ENCODE measurements at places on chromosomes 1 and 21. TPM values are rescaled to one million over a fixed set of nuclear protein-coding genes. Genes with fewer than 3 reads are reported as not detected.

DNA sequence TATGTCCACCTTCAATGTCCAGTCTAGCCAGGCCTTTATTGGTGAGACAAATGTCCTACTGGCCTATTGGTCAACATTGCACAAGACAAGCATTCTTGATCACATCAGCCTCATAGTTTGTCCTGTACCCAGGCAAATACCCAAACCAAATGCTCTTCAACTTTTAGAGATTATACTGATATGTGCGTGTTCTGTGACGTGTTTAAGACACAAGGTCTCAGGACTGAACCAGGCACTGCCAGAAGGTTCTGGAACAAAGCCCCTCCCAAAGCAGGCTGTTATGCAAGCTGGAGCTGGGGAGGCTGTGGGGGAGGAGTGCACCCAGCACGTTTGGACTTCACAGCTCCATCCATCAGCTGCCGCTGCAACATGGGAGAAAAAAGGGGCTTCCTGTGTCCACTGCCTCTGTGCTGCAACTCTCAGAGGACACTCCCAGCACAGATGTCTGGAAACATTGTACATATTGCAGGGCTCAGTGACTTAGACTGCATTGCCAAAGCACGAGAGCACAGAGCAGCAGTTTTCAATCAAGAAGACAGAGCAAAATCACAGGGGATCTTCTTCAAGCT is 45.9 kb downstream of the NID1 start:
- H3K36me3 ChIP-seq: no peaks in the 10 kb centered on the region
- peak; percentile 71 for DNase-seq
- H3K4me1 ChIP-seq: no peaks in the 10 kb centered on the region
- H3K4me3 ChIP-seq: no peak overlapping the region
- H3K27ac ChIP-seq: peak overlapping the region; percentile 47
- H3K27me3 ChIP-seq: no peaks in the 10 kb centered on the region

DNA sequence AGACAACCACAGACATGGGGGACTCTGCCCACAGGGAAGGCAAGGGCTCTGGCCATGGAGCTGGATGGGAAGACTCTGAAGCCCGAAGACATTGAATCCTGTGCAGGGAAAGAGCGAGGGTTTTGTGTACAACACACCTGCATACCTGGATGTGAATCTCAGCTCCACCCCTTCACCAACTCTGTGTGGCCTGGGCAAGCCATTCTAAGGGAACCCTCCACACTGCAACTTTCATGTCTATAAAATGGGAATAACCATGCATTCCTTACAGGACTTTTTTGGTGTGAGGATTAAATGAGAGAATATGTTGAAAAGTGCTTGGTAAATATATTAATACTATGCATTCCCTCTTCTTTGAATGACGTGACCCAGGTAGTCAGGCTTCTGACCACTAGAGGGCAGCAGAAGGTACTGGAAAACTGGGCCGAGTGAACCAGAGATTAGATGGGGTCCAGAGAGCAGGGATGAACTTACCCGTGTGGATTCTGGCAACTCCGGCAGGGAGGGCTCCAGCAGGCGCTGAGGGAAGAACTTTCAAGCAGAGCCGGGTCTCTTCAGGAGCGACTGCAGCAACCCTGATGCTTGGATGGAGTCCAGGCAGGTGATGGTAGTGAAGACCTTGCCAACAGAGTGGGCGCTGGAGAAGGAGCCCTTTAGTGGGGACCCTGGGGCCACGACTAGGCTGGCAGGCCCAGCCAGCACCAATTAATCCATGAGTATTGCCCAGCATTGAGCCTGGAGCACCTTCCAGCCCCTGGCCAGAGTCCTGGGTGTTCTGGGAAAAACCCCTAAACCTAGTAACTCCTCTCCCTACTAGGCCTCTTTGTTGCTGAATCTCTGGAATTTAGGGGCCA is 834 bp upstream of the ELF3 start:
- peaks cover 7% of the 10 kb centered on the region for H3K36me3 ChIP-seq
- DNase-seq: peak; percentile 89
- H3K27me3 ChIP-seq: no peaks in the 10 kb centered on the region
- peaks cover 54% of the 10 kb centered on the region for H3K4me1 ChIP-seq

DNA sequence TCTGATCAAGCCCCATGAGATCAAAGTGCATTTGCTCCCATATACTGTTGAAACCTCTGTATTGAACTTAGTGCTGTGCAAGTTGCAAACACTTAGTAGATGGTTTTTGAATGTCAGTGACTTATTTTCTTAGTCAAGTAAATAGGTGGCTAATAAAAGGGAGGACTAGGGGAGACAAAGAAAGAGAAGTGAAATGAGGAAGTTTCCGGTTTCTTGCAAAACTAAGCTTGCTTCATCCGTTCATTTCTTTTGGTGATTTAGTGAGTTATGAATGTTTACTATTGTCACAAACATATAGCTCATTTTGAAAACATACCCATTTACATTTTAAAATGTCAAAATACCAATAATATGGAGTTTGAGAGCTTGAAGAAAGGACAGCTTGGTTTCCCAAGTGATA is 23.0 kb downstream of the ADAMTS5 start:
- no peak overlapping the region for H3K4me3 ChIP-seq
- H3K36me3 ChIP-seq: no peaks in the 10 kb centered on the region
- no peaks in the 10 kb centered on the region for H3K27me3 ChIP-seq
- H3K27ac ChIP-seq: no peak overlapping the region
- H3K4me1 ChIP-seq: peaks cover 12% of the 10 kb centered on the region
- DNase-seq: no peak

DNA sequence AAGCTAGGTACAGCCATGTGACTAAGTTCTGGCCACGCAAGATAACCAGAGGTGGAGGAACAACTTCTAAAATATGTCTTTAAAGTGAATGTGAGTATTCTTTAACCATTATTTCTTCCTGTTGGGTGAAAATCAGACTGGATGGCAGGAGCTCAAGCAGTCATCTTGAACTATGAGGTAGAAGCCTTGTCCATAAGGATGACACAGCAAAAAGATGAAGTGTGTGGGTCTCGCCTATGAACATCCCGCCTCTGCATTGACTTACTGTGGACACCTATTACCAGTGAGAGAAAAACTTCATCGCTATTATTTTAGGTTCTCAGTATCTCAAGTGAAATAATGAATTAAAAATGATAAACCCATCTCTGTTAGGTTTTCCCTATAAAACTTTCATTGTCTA is 365.3 kb downstream of the USH2A start:
- no peak overlapping the region for H3K27ac ChIP-seq
- DNase-seq: no peak

GRCh38 chr1:67843331-67843730 is 10.1 kb upstream of the GNG12 start:
- no peak overlapping the region for H3K4me3 ChIP-seq
- no peak for DNase-seq
- H3K36me3 ChIP-seq: no peaks in the 10 kb centered on the region
- H3K27me3 ChIP-seq: no peaks in the 10 kb centered on the region

DNA sequence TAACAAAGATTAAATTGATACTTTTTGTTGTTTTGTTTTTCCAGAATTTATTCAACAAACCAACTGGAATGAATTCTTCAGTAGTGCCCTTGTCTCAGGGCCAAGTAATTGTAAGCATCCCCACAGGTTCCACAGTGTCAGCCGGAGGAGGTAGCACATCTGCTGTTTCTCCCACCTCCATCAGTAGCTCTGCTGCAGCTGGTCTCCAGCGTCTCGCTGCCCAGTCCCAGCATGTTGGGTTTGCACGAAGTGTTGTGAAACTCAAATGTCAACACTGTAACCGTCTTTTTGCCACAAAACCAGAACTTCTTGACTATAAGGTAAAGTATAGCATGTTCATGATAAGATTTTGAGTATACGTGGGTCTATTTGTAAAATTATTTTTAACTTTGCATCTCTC is 118.5 kb downstream of the ZMYM4 start:
- H3K4me1 ChIP-seq: peaks cover 7% of the 10 kb centered on the region
- H3K36me3 ChIP-seq: peaks cover 5% of the 10 kb centered on the region
- no peak overlapping the region for H3K27ac ChIP-seq
- H3K4me3 ChIP-seq: no peak overlapping the region

- H3K27me3 ChIP-seq: peaks cover 3% of the 10 kb centered on the region
- no peak overlapping the region for H3K4me3 ChIP-seq
- DNase-seq: no peak
Observed at GRCh38 chr1:32925403-32926162, 24.4 kb upstream of the TMEM54 start.

- H3K4me3 ChIP-seq: peak overlapping the region; percentile 37
- DNase-seq: peak; percentile 17
- H3K27ac ChIP-seq: peak overlapping the region; percentile 98
- H3K36me3 ChIP-seq: no peaks in the 10 kb centered on the region
- H3K4me1 ChIP-seq: peaks cover 23% of the 10 kb centered on the region
Observed at GRCh38 chr1:205748403-205749233, 1.4 kb downstream of the NUCKS1 start.

DNA sequence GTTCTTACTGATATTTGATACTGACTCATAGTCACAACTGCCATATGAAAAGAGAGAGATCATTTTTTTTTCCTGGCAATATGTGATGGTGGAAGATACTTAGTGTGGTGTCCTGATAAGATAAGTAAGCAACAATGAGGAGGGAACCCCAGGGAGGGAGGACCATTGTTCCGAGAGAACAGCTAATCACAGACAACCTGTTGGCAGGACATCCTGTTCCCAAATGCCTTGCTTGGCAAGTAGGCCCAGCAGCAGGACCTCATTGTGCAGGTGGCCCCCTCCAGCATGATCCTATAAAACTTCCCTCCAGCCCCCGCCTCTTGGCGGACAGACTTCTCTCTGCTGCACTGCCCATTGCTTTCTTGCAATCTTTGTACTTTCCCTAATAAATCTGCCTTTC is 329.4 kb upstream of the CHRM3 start:
- DNase-seq: no peak
- H3K27me3 ChIP-seq: no peaks in the 10 kb centered on the region
- no peaks in the 10 kb centered on the region for H3K36me3 ChIP-seq
- H3K4me1 ChIP-seq: no peaks in the 10 kb centered on the region

- H3K4me1 ChIP-seq: no peaks in the 10 kb centered on the region
- H3K27ac ChIP-seq: no peak overlapping the region
- no peak overlapping the region for H3K4me3 ChIP-seq
- no peak for DNase-seq
- no peaks in the 10 kb centered on the region for H3K27me3 ChIP-seq
- no peaks in the 10 kb centered on the region for H3K36me3 ChIP-seq
Observed at GRCh38 chr1:222127526-222128152, 385.8 kb upstream of the DUSP10 start.

- no peak overlapping the region for H3K27ac ChIP-seq
- DNase-seq: no peak
Observed at GRCh38 chr21:18369115-18369514, 34.5 kb downstream of the TMPRSS15 start.

DNA sequence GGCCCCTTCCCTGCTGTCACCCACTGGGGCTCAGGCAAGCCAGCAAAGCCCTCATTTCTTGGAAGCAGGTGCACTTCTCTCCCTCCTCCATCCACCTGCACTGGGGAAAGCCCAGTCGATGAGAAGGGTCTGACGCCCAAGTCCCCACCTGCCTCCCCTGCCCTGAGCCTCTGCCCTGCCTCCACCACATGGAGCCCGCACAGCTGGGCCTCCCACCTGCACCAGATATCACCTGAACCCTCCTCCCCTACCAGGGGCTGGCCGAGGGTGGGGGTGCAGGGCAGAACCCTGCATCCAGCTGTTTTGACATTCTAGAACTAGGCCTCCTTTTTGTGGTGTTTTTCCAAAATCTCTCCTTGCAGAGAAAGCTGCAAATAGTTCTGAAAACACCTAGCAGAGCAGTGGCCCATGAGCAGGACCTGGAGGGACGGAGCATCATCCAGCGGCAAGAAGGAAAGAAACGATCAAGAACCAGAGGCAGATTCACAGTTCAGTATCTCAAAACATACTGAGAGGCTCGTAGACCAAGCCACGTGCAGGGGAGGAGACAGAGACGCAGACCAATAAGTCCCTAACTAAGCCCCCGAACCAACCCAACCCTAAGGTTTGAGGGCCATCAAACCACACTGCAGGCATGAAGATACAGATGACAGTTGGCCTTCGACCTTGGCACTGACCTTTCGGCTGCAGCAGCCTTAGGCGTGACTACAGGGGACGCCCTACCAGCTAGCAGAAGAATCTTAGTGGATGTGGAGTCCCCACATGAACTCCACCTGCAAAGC is 16.7 kb downstream of the CHD5 start:
- H3K4me1 ChIP-seq: no peaks in the 10 kb centered on the region
- DNase-seq: no peak
- no peak overlapping the region for H3K4me3 ChIP-seq
- H3K27me3 ChIP-seq: no peaks in the 10 kb centered on the region

DNA sequence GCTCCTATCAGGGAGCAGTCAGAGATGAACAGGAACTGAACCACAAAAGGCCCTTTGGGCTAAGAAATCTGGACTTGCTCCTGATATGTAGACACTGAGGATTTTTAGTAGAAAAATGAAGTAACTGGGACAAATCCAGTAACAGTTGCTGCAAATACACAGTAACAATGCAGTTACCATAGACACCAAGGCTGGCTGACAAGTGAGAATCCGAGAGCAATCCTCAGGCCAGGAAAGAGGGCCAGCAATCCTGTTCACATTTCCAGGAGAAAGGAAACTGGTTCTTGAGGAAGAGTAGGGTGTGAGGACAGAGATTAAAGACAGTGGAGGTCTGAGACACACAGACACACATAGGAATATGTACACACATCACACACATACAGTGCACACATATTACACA is 9.3 kb upstream of the LORICRIN start:
- no peak overlapping the region for H3K27ac ChIP-seq
- DNase-seq: no peak
- H3K4me3 ChIP-seq: no peak overlapping the region
- no peaks in the 10 kb centered on the region for H3K36me3 ChIP-seq

DNA sequence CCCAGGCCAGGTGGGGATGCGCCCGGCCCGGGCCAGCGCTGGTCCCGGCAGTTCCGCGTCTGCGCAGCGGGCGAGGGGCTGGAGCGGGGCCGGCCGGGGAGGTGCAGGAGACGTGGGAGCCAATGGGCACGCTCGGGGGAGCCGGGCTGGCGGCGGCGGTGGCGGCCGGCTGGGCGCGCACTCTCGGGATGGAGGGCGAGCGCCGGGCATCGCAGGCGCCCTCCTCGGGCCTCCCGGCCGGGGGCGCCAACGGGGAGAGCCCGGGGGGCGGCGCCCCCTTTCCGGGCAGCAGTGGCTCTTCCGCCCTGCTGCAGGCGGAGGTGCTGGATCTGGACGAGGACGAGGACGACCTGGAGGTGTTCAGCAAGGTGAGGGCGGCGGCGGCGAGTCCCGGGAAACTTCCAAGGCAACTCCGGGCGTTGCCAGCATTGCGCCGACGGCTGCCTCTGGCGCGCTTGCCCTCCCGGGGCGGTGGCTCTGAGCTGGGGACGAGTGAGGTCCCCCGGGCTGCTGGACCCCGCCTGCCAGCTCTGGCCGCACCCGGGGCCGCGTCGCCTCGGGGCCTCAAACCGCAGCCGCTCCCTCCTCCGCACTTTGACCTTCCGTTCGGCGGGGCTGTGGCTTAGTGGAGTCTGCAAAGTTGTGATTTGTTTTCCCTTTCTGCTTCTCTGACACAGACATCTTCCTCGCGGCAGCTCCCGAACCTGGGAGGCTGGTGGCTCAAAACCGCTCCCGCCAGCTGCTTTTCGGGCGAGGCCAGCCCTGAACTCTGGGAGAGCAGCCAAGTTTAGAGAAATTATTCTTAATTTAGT is at the start of gene SNX7:
SNX7 (plus strand) TSS at position 178 of the 812 bp plus-strand sequence; CDS start at position 189, 11 bp downstream.
- no peaks in the 10 kb centered on the region for H3K36me3 ChIP-seq
- peak within 1 kb of the TSS; percentile 69 for H3K4me3 ChIP-seq
- peak; percentile 86 for DNase-seq
- H3K27me3 ChIP-seq: no peaks in the 10 kb centered on the region
- H3K4me1 ChIP-seq: peaks cover 22% of the 10 kb centered on the region
- peak within 1 kb of the TSS; percentile 66 for H3K27ac ChIP-seq

Gene RPTN
- not detected for total RNA-seq

Gene RASSF5
- total RNA-seq: 21.5 TPM

Gene IBA57
- total RNA-seq: 13.5 TPM

Gene MXRA8
- 23.3 TPM for total RNA-seq

Gene SPRR3
- total RNA-seq: not detected

Gene C1orf185
- not detected for total RNA-seq
